ENCODE measurements at places on chromosomes 16 and 17. TPM values are rescaled to one million over a fixed set of nuclear protein-coding genes. Genes with fewer than 3 reads are reported as not detected.
A peak's percentile ranks its signal among the peaks of the same experiment; 100 is the strongest.

DNA sequence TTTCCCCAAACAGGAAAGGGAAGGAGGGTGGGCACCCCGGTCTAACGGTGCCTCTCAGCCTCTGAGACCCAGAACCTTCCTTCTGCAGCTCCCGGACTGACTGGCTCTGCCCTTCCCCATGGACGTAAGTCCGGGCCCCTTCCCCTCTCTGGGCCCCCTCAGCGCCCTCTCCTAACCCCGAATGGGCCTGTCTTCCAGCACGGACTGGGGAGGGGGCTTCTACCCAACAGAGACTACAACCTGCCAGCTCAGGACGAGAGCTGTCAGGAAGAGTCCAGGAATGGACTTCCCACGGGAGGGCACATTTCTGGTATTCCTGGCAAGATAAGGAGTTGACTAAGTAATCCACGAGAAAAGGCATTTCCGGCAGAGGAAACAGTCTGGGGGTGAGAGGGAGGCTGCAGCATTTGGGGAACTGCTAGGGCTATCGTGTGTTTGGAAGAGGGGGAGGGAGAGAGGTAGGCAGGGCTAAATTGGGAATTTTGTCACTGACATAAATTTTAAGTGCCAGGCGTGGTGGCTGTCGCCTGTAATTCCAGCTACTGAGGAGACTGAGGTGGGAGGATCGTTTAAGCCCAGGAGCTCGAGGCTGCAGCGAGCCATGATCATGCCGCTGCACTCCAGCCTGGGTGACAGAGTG lies 12.1 kb upstream of the ALDOA start:
- DNase-seq = peak; percentile 62
- peaks cover 2% of the 10 kb centered on the region for H3K36me3 ChIP-seq
- peak overlapping the region; percentile 64 for H3K27ac ChIP-seq
- H3K4me3 ChIP-seq = peak overlapping the region; percentile 53

DNA sequence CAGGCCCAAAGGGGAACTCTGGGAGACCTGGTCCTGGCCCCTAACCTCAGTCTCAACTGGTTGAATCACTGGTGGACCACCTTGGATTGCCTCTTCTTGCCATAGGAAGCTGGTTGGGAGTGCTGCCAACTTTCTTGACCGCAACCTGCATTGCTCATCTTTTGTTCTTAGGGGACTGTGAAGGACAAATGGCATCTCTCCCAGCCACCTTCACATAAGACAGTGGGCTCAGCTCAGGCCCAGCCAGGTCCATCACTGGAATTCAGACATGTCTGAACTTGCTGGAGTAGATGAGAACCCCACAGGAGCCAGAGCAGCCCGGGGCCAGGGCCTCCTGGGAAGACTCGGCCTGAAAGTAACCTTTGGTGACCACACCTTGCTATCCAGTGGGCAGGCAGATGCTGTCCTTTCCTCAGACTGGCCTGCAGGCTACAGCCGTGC lies 18.8 kb downstream of the ADORA2B start:
- no peak overlapping the region for H3K4me3 ChIP-seq
- H3K27ac ChIP-seq = no peak overlapping the region
- H3K36me3 ChIP-seq = no peaks in the 10 kb centered on the region
- H3K27me3 ChIP-seq = no peaks in the 10 kb centered on the region
- H3K4me1 ChIP-seq = peaks cover 11% of the 10 kb centered on the region

DNA sequence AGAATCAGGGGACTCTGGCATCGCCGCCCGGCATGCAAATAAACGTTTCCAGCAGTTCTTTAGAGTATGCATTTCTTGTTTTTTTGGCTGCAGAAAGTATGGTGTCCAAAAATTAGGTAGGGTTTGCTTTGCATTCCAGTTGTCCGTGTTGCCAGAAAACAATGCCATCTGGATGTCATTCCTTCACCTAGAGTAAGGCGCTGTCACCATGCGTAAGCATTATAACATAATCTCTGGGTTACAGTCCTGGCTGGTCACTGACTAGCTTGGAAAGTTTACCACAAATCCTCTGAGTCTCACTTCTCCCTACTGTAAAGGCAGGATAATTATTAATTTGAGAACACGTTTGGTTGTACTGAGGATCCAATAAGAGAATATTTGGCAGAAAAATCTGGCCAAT lies 457.7 kb downstream of the XYLT1 start:
- no peaks in the 10 kb centered on the region for H3K4me1 ChIP-seq
- no peaks in the 10 kb centered on the region for H3K27me3 ChIP-seq
- no peak for DNase-seq
- H3K4me3 ChIP-seq = no peak overlapping the region
- no peaks in the 10 kb centered on the region for H3K36me3 ChIP-seq

GRCh38 chr16:89887243-89887642 lies 13.9 kb downstream of the TCF25 start:
- no peak overlapping the region for H3K27ac ChIP-seq
- H3K36me3 ChIP-seq = peaks cover 31% of the 10 kb centered on the region
- H3K4me1 ChIP-seq = no peaks in the 10 kb centered on the region
- no peak for DNase-seq
- H3K27me3 ChIP-seq = no peaks in the 10 kb centered on the region
- H3K4me3 ChIP-seq = no peak overlapping the region

GRCh38 chr16:927406-927805 lies 43.4 kb downstream of the LMF1 start:
- no peaks in the 10 kb centered on the region for H3K4me1 ChIP-seq
- no peak for DNase-seq
- H3K27me3 ChIP-seq = no peaks in the 10 kb centered on the region
- H3K27ac ChIP-seq = no peak overlapping the region
- no peak overlapping the region for H3K4me3 ChIP-seq
- no peaks in the 10 kb centered on the region for H3K36me3 ChIP-seq

GRCh38 chr17:79608624-79608959 lies 2.3 kb downstream of the RBFOX3 start:
- peaks cover 5% of the 10 kb centered on the region for H3K27me3 ChIP-seq
- H3K4me1 ChIP-seq = no peaks in the 10 kb centered on the region
- DNase-seq = no peak
- no peaks in the 10 kb centered on the region for H3K36me3 ChIP-seq

DNA sequence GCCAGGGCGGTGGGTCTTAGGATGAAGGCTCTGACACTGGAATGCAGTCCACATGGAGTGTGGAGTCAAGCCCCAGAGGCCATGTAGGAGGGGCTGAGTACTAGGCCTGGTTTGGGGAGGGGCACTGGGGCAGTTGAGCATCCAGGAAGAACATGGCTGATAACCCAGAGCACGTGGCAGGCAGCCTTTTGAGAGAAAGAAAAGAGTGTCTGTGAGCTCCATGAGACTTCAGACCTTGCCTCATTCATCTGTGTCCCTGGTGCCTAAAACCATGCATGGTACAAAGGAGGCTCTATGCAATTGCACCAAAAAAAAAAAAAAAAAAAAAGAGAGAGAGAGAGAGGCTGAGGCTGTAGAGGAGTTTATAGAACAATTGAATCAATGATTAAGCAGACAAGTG lies 14.6 kb downstream of the SLC46A1 start:
- H3K4me1 ChIP-seq = no peaks in the 10 kb centered on the region
- peaks cover 5% of the 10 kb centered on the region for H3K36me3 ChIP-seq
- H3K27ac ChIP-seq = no peak overlapping the region
- DNase-seq = no peak

DNA sequence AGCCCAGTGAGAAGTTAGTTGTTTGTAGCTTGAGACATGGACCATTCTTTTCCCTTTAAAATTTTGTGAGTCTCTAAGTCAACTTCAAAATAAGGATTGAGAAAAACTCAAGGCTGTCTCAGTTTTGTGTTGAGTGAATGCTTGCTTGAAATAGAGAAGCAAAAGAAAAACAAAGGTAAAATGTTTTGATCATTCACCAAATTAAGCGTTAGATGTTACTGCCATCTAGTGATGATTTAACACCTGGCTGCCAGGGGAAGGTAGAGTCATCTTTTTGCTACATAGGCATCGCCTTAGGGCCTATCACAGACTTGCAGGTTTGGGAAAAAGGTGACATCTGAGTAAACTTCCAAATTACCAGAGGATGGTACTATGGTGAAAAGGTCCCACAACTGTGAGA lies 74.4 kb downstream of the PCTP start:
- no peak overlapping the region for H3K4me3 ChIP-seq
- H3K36me3 ChIP-seq = no peaks in the 10 kb centered on the region
- no peaks in the 10 kb centered on the region for H3K4me1 ChIP-seq
- no peaks in the 10 kb centered on the region for H3K27me3 ChIP-seq

- H3K4me3 ChIP-seq = no peak overlapping the region
- H3K27ac ChIP-seq = no peak overlapping the region
- no peak for DNase-seq
- no peaks in the 10 kb centered on the region for H3K36me3 ChIP-seq
- no peaks in the 10 kb centered on the region for H3K27me3 ChIP-seq
- no peaks in the 10 kb centered on the region for H3K4me1 ChIP-seq
Measured at GRCh38 chr17:77858291-77859034, 100.0 kb upstream of the TNRC6C start.

DNA sequence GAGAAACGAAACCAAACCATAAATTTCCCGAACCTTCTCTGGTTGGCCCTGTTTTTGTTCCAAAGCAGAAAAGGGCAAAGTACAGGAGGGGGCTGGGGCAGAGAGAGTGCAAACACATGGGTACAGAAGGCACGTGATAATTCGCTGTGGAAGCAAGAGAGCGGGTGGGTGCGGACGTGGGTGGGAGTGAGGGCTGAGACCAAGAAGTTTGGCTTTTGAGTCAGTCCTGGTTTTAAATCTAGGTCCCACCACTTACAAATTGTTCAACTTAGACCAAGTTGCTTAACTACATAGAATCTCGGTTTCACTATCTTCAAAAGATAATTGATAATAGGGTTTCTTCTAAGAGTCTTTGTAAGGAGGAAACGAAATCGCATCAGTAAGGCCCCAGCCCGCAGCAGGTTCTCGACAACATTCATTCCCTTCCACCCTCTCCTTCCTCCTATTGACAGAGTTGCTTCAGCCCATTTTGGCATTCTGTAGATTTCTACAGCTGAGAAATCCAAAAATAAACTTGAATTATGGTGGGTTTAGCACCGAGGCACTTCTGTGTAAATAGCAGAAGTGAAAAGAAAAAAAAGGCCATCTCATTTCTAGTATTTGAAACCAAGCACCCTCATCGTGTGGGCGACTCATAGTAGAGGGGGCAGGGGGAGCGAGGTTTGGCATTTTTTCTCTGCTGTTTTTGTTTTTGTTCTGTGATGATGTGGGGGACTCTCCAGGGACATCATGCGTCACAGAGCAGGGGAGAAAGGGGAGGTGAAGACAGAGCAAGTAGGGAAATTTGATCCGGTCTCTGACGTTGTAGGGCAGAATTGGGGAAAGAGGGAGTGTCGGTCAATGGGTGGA lies 33.6 kb upstream of the CCR7 start:
- H3K4me3 ChIP-seq = no peak overlapping the region
- peak; percentile 69 for DNase-seq
- H3K36me3 ChIP-seq = no peaks in the 10 kb centered on the region
- H3K27me3 ChIP-seq = peaks cover 3% of the 10 kb centered on the region
- no peak overlapping the region for H3K27ac ChIP-seq

- H3K36me3 ChIP-seq = peaks cover 2% of the 10 kb centered on the region
- peak overlapping the region; percentile 25 for H3K27ac ChIP-seq
- H3K4me3 ChIP-seq = no peak overlapping the region
- H3K4me1 ChIP-seq = peaks cover 34% of the 10 kb centered on the region
- H3K27me3 ChIP-seq = no peaks in the 10 kb centered on the region
- peak; percentile 65 for DNase-seq
Measured at GRCh38 chr16:50208460-50208931, 55.4 kb downstream of the TENT4B start.

DNA sequence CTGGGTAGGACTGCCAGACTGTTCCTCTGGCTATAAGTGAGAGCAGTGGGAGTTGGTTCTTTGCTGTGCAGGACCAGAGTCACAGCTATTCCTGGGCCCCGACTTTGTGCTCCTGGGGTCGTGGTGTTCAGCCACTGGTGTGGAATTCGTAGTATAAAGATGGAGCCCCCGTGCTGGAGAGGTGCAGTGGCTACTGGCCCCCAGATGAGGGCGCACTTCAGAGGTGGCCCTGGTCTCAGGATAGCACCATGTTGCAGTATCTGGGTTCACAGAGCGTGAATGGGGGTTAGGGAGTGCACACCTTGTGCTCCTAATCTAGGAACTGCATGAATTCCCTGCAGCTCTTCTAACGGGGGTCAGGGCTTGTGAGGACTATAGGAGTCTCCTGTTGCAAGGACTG lies 21.1 kb downstream of the TANC2 start:
- H3K27ac ChIP-seq = no peak overlapping the region
- no peaks in the 10 kb centered on the region for H3K27me3 ChIP-seq
- H3K4me3 ChIP-seq = no peak overlapping the region
- H3K4me1 ChIP-seq = no peaks in the 10 kb centered on the region

GRCh38 chr16:24035127-24035842 lies 199.5 kb downstream of the PRKCB start:
- H3K27ac ChIP-seq = no peak overlapping the region
- H3K4me3 ChIP-seq = no peak overlapping the region
- DNase-seq = no peak
- no peaks in the 10 kb centered on the region for H3K27me3 ChIP-seq
- no peaks in the 10 kb centered on the region for H3K4me1 ChIP-seq

GRCh38 chr17:42846594-42847280 lies 2.4 kb downstream of the AOC2 start:
- DNase-seq = peak; percentile 57
- H3K27ac ChIP-seq = no peak overlapping the region
- no peak overlapping the region for H3K4me3 ChIP-seq
- peaks cover 7% of the 10 kb centered on the region for H3K36me3 ChIP-seq
- no peaks in the 10 kb centered on the region for H3K27me3 ChIP-seq

DNA sequence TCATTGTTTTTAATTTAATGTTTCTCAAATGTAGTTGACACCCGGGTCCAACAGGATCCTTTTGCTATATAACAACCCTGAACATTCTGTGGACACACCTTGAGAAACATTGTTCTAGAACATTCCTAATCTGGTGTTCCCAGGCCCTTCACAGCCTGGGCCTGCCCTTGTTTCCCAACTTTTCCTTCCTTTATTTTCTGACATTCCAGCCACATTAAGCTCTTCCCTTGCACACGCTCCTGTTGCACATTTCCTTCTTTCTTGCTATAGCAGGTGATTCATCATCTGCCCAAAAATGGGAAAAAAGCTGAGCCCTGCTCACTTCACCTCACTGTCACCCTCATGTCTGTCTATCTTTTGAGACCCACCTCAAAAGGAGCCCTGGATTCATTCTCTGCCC lies 67.9 kb upstream of the MARCHF10 start:
- no peaks in the 10 kb centered on the region for H3K36me3 ChIP-seq
- DNase-seq = peak; percentile 37
- no peak overlapping the region for H3K4me3 ChIP-seq
- H3K27ac ChIP-seq = no peak overlapping the region

The ICAM2 gene
- 1.1 TPM for polyA plus RNA-seq

The C17orf58 gene
- polyA plus RNA-seq = 11.9 TPM

The MT1X gene
- polyA plus RNA-seq = 137 TPM

The SDR42E1 gene
- polyA plus RNA-seq = 1.0 TPM

The PMP22 gene
- 191 TPM for polyA plus RNA-seq

The RFFL gene
- polyA plus RNA-seq = 15.9 TPM

The LPO gene
- not detected for polyA plus RNA-seq

The FOXC2 gene
- polyA plus RNA-seq = 1.5 TPM

The PLLP gene
- 0.05 TPM for polyA plus RNA-seq

The TRPV2 gene
- polyA plus RNA-seq = 62.6 TPM

The NOTUM gene
- 0.02 TPM for polyA plus RNA-seq
